IMR-90 (cell line): ENCODE measurements at places on chromosomes 2 and 18. TPM values are rescaled to one million over a fixed set of nuclear protein-coding genes. Genes with fewer than 3 reads are reported as not detected.
A peak's percentile ranks its signal among the peaks of the same experiment; 100 is the strongest.

GRCh38 chr2:106700616-106701015, 185.4 kb downstream of the ST6GAL2 start:
- no peak for DNase-seq

GRCh38 chr18:2191180-2191790, 380.0 kb downstream of the METTL4 start:
- no peak for DNase-seq

GRCh38 chr18:48861181-48861708, 89.5 kb downstream of the SMAD7 start:
- no peak for DNase-seq

DNA sequence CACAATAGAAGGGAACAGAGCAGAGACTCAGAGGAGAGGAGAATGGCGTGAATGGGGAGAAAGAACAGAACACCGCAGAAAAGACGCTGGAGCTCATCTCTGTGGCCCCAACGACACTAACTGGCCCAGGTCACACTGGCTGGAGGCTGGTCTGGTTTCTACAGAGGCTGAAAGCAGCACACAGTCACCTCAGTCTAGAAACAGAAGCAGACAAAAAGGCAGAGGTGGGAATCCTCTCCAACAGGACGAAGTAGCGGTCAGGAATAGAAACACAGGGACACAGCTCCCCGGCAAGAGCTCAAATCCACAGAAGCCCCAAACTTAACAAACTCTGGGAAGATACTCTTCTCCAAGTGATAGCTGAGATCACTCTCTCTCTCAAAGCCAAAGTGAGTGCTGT, 9.2 kb downstream of the SLC66A2 start:
- DNase-seq = no peak

DNA sequence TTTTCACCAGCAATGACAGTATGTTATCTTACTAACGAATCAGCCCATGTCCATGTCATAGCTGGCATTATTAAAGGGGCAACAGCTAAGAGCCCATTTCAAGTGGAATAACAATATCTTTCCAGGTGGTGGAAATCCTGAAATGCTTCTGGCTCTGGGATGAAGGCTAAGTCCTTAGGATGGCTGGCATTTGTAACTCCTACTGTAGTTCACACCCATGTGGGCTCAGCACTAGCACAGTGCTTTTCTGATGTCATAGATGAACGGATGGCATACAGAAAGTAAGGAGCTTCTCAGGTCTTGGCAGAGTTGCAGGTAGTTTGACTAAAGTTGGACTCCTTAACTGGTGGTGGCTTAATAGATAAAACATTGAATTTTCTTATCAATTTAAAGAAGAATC, 10.0 kb downstream of the TMEM200C start:
- no peak for DNase-seq

- DNase-seq = no peak
These were observed 68.4 kb upstream of the STAM2 start for GRCh38 chr2:152243761-152244640.

DNA sequence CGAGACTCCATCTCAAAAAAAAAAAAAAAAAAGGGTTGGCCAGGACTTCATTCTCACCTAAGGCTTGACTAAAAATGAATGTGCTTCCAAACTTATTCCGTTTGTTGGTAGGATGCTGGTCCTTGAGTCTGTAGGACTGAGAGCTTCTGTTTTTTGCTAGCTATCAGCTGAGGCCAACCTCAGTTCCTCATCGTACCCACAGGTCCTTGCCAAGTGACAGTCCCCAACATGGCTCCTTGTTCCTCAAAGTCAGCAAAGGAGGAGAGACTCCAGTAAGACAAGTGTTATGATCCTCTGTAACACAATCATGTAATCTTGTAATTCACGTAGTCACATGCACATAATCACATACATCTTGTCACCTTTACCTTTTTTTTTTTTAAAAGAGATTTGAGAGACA, 37.0 kb downstream of the HAUS1 start:
- no peak for DNase-seq

- no peak for DNase-seq
These were observed 25.8 kb downstream of the BIN1 start for GRCh38 chr2:127080938-127081755.

DNA sequence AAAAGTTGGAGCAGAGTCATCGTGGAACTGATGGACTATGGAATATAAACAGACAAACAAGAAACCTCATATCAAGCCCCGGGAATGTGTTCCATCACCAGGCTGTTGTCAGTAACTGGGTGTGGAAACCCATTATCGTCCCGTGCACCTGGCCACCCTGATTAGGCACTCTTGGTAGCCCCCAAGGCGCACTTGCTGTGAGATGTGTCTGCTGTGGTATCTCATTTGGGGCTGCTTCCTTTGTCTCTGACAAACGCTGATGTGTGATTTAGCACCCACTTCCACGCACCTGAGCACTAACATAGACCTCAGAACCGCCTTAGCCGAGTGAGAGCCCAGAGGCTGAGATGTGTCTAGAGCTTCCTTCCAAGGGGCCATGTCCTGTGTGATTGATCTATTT, 96.3 kb downstream of the PRPF40A start:
- DNase-seq = no peak

GRCh38 chr2:66237803-66238379, 197.0 kb upstream of the MEIS1 start:
- DNase-seq = no peak

DNA sequence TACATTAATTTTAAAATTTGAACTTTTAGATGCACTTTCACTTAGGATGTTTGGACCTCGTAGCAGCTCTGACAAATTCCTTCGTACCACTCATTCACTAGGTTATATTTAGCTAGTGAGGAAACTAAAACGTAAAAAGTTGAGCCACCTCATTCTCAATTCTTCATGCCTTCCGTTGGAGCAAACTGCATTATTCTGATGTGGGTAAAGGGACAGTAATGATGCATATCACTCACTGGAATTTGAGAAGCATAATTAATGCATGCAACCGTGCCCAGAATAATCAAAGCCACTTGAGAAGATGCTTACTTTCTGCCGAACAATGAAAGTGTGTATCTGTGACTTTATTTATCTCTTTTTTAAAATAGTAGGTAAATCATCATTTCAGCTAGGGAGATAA, 2.2 kb downstream of the CNOT9 start:
- DNase-seq = peak; percentile 66

DNA sequence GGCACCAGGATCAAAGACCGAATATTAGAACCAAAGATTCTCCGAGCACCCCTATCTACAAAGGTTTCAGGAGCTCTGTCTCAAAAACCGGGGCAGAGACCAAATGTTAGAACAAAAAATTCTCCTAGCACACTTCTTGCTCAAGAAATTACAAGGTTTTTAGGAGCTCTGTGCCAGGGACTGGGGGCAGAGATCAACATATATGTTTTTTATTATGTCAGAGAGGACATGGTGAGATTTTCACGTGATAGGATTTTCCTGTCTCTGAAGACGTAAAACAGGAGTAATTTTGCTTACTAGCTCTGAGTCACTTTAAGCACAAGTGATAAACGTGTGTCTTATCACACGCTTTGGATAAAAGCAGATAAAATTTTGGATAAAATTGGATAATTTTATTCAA, 34.8 kb upstream of the ODC1 start:
- no peak for DNase-seq

- no peak for DNase-seq
These were observed 2.1 kb downstream of the GPBAR1 start for GRCh38 chr2:218262631-218263586.

GRCh38 chr2:120606280-120606679, 129.4 kb upstream of the GLI2 start:
- no peak for DNase-seq

- no peak for DNase-seq
These were observed 38.6 kb upstream of the ASAP2 start for GRCh38 chr2:9167718-9168657.

GRCh38 chr18:8754995-8755960, 49.9 kb downstream of the MTCL1 start:
- DNase-seq = peak; percentile 89

DNA sequence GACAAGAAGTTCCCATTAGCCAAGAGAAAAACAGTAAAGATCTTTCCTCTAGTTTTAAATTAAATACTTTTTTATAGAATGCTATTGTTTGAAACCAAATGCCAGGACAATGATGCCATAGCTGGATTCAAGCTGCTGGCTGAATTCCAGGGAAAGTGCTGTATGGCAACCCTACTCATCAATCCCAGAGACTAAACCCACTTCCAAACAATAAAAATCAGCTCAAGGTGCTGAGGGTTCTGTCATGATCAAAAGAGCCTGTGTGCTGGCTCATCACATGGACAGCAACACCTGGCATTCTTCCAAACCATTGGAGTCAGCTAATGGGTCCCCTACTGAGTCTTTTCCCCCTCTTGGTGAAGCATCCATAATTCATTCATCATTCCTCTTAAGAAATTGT, 53.7 kb upstream of the PARD3B start:
- no peak for DNase-seq

GRCh38 chr2:219001577-219002394, 8.6 kb upstream of the CRYBA2 start:
- no peak for DNase-seq

DNA sequence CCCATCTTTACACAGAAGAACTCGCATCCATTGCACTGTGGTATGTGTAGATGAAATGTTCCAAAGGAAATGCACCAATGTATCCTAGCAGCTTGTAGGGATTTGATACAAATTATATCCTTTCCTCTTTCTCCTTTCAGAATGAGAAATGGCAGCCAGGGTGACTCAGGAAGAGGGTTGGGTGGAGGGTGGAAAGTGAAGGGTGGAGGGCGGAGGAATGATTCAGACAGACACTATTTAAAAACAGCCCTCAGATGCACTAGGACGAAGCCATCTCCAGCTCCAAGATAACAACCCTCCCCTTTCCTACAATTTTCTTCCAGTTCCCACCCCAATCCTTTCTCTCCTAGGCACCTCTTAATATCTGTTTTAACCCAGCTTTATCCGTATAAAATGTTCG, 96.2 kb upstream of the STK39 start:
- peak; percentile 41 for DNase-seq

DNA sequence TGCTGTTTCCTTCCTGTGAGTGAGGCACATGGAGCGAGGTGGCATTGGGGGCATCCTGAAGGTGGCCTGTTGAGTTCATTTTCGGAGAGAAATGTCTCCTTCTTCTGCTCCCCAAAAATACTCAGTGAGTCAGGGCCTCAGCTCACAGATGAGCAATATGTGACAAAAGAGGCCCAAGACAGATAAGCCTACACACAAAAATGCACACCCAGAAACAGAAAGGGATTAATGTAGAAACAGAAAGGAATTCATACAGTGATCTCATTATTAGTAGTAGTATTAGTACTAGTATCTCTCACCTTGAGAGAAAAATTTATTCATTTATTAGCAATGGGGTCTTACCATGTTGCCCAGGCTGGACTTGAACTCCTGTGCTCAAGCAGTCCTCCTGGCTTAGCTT, 5.1 kb downstream of the GPR75 start:
- DNase-seq = peak; percentile 10

MTIF2 gene
- total RNA-seq = 22.6 and 33.3 TPM in 2 replicates

NYAP2 gene
- total RNA-seq = not detected in 2 replicates

KCNJ3 gene
- total RNA-seq = not detected in 2 replicates

FSIP2 gene
- total RNA-seq = under 0.01 TPM in 1 of 2 replicates, not detected in the other

DPY30 gene
- 65.2 and 120 TPM in 2 replicates for total RNA-seq

CCBE1 gene
- total RNA-seq = 93.9 and 148 TPM in 2 replicates

LRATD1 gene
- 0.18 and 0.28 TPM in 2 replicates for total RNA-seq

HES6 gene
- total RNA-seq = 1.3 and 1.4 TPM in 2 replicates
